ENCODE measurements at places on chromosomes 1 and 21.

GRCh38 chr1:67261680-67262079 lies 46.0 kb upstream of the IL12RB2 start:
- no peak for DNase-seq

- DNase-seq = no peak
Measured at GRCh38 chr1:96234299-96234698, 487.3 kb upstream of the PTBP2 start.

GRCh38 chr1:2624735-2625300 lies 8.0 kb downstream of the MMEL1 start:
- DNase-seq = no peak

GRCh38 chr1:93252598-93252997 lies 72.1 kb downstream of the CCDC18 start:
- DNase-seq = no peak

Measured in hippocampal formation (tissue), 2 donors.